NCI-H1105 treated with DMSO at 0.1 percent for 48 hours (cell line): ENCODE measurements at places on chromosomes 2 and 18.

GRCh38 chr18:20988726-20989125 is 122.9 kb downstream of the ROCK1 start:
- no peak for DNase-seq

GRCh38 chr2:65551528-65551927 is 119.1 kb upstream of the SPRED2 start:
- DNase-seq = no peak

- no peak for DNase-seq
These were observed 60.0 kb downstream of the HS1BP3 start for GRCh38 chr2:20590704-20591515.

GRCh38 chr2:28972778-28973335 is 8.2 kb upstream of the TOGARAM2 start:
- DNase-seq = no peak

DNA sequence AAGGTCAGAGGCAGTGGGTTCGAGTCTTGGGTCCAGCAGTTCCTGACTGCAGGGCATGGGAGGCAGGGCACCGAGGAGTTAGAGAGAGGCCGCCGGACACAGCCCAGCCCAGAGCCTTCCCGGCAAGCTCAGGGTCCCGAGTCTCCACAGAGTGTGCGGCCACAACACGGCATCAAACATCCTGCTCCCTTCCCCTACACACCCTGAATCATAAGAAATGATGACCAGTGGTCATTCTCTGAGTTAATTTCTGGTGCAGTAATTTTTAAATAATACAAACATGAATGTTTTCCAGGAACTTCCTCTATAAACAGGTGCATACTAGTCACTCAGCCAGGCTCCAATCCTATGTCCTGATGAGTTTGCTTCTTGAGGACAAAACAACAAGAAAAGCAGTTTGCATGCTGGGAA is 118.0 kb downstream of the PXDN start:
- DNase-seq = no peak
